ENCODE measurements at places on chromosomes 2 and 18.

GRCh38 chr2:105853354-105854088 lies 108.8 kb downstream of the NCK2 start:
- DNase-seq, result no peak

- DNase-seq, result no peak
Measured at GRCh38 chr2:141820893-141821292, 309.9 kb downstream of the LRP1B start.

DNA sequence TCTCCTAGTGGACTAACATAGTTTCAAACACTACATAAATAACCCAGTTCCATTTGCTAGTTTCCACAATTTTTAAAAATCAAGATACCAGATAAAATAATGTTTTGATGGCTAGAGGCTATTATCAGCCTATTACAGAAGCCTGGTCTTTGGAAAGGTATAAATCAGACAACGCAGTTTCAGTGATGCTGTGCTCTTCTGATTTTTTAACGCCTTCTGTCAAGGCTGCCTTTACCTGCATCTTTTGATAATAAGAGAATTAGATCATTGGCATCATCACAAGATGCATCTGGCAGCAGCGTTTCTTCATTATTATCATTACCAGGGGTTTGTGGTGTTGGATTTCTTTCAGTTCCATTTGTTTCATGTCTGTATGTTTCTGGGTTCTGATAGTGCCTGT lies 268.7 kb downstream of the MTX2 start:
- DNase-seq, result no peak

DNA sequence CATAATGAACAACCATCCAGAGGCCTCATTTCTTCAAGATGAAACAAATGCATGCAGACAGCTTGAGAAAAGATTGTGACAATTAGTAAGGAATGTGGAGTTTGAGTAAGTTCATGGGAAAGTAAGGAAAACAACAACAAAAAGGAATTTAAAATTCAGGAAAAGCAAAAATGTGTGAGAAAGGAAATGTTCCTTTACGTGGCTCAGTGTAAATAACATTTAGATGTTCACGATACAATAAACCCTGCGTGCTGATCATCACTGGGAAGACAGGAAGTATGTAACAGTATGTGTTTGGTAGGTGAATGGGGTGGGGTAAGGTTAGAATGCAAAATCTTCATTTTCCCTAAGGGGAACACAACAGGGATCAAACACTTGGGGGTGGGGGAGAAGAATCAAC lies 72.7 kb downstream of the TRIP12 start:
- no peak for DNase-seq

DNA sequence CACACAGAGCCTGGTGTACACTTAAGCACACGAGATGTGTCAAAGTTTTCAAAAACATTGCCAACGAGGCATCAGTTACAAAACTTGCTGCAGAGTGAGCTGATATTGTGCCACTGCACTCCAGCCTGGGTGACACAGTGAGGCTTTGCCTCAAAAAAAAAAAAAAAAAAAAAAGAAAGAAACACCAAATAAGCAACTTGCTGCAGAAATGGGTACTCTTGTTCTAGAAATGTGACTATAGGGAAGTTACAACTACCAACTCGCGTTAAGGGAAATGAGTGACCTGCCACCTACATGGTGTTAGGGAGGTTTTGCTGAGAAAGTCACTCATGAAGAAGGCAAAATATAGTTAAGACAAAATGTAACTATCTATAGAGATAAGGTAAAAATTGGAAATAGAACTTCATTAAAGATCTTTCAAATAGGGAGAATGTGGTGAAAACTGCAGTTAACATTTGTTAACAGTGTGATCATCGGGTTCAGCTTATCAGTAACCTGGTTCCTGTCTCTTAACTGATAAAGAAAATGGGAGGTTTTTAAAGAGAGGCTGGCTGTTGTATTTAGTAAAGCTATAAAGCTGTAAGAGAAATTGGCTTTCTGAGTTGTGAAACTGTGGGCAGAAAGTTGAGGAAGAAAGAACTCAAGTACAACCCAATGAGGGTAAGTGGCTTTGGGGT lies at the start of gene IL1RL1:
Gene IL1RL1 (plus strand): TSS at position 600 of the 677 bp plus-strand sequence. CDS start 26,702 bp downstream, outside the sequence.
- no peak for DNase-seq

DNA sequence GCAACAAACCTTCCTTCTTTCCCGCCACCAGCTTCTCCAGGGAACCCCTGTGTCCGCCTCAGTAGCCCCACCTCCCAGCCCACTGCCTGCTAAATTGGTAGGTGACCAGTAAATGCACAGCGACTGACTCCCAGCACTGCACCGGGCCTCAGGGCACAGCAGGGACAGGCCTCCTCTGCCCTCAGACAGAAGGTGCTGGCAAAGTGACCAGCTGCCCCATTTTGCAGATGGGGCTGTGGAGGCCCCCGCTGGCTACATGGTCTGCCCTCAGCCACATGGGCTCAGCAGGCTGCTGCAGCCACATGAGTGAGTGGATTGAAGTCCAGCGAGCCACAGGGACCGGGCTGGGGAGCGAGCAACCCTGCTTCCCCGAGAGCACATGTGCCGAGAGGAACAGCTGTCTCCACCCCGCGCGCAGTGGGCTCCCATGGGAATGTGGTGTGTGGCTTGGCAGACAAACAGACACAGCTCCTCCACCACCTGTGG lies 7.8 kb upstream of the NPPC start:
- DNase-seq, result no peak

- DNase-seq, result peak; percentile 33
Measured at GRCh38 chr2:63654959-63655358, 66.2 kb downstream of the MDH1 start.

- peak; percentile 29 for DNase-seq
Measured at GRCh38 chr18:5417342-5417741, 121.8 kb upstream of the ZBTB14 start.

DNA sequence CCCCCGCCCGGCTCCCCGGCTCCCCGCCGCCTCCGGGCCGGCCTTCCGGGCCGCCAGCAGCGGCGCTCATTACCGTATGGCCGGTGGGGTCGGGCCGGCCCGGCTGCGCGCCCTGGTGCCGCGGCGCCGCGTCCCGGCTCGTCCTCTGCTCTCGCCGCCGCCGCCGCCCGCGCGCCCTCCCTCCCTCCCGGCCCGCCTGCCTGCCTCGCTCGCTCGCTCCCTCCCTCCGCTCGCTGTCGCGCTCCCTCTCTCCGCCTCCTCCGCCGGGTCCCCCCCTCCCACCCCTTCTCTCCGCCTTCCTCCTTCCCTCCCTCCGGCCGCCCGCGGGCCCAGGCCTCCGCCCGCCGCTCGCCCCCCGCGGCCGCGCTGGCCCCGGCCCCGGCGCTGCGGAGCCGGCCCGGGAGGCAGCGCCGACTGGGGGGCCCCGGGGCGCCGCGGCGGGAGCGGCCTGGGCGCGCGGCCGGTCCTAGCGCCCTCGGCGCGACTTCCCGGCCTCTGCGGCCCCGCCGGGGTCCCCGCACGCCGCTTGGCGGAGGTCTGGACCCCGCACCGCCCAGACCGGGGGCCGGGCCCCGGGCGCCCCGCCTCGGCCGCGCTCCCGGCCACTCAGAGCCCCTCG lies at the start of gene DNMT3A:
Gene DNMT3A (minus strand): TSS at position 173 of the 619 bp plus-strand sequence. CDS start 27,941 bp downstream, outside the sequence.
- peak; percentile 66 for DNase-seq

DNA sequence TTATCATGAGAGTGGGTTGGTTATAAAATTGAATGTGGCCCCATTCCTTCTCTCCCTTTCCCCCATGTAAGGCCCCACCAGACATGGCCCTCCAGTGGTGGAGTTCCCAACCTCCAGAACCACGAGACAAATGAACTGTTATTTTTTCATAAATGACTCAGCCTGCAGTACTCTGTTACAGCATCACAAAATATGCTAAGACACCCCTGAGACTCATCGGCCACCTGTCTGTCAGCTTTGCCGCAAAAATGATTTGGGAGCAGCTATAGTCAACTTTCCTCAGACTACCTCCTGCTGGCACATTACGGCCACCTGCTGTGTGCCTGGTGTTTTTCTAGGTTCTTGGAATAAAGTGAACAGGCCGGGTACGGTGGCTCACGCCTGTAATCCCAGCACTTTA lies 21.4 kb upstream of the C1QL2 start:
- no peak for DNase-seq

GRCh38 chr18:55316486-55317184 lies 271.4 kb downstream of the TCF4 start:
- DNase-seq, result no peak

GRCh38 chr18:66874812-66875474 lies 271.1 kb upstream of the CDH19 start:
- DNase-seq, result no peak

DNA sequence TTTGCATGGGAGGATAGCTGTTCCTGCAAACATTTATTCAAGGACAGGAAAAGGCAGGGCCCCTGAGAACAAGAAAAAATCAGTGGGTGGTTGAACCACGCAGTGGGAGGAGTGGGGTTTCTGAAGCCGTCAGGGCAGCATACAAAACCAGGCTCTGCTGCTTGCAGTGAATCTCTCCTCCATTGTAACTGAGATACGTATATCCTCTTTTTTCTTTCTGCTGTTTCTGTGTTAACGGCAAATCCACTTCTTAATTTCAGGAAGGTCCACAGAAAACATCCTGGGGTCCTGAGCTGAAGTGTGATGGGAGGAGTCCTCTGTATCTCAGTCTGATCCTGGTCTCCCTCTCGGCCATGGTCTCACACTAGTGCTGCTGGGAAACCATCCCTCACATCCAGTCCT lies 27.2 kb upstream of the KCNF1 start:
- no peak for DNase-seq

Measured in fibroblast of pulmonary artery (primary cell).